ENCODE measurements at places on chromosomes 4 and X.
A peak's percentile ranks its signal among the peaks of the same experiment; 100 is the strongest.

- no peak for DNase-seq
These were observed 20.5 kb downstream of the GLRB start for GRCh38 chr4:157096439-157096838.

DNA sequence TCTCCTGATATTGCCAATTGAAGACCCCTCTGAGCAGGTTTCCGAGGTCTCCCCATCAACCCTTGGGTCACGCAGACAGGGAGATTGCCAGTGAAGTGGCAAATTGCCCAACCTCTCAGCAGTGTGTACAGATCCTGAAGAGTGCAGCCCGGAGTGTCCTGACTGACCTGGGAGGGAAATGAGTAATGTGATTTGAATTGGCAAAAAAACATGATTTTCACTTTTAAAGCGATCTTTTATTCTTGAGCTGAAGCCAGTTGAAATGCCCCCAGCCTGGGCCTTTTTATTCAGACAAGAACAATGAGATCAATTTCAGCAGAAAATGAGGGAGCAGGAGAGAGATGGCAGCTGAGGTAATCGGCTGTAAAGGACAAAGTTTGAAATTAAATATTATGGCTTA is 401.8 kb downstream of the RAPGEF2 start:
- no peak for DNase-seq

- peak; percentile 88 for DNase-seq
These were observed 61.7 kb downstream of the ADRA2C start for GRCh38 chr4:3827616-3828492.

DNA sequence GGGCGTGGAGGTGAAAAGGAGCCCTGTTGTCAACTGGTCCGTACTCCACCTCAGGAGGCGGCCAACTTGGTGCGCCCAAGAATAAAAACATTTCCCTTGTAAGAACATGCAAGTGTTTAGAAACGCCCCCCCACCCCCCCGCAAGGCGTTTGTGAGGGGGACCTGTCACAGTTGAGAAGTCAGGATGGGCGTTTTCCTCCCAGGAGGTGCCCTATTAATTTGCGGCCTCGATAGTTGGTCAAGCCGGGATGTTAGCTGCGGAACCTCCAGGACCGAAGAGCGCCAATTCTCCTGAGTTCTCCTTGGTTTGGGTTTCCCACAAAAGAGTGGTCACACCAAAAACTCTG is 651 bp upstream of the SAP30 start:
- DNase-seq, result peak; percentile 44

DNA sequence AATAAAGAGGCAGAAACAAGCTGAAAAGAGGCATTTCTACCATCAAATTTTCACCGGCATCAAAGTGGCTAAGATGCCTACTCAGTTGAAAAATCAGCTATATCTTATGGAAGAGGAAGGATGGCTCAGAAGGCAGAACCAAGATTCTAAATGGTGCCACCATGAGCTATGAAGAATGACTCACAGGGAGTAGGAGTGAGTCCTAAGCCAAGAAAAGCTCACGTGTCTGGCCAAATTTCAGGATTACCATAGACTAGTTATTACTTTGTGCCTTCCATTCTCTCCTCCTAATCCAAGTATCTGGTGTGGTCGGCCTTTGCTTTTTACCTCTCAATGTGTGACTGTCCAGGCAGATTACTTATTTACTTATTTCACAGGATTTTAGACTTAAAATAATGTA is 54.8 kb downstream of the BMP3 start:
- DNase-seq, result no peak

DNA sequence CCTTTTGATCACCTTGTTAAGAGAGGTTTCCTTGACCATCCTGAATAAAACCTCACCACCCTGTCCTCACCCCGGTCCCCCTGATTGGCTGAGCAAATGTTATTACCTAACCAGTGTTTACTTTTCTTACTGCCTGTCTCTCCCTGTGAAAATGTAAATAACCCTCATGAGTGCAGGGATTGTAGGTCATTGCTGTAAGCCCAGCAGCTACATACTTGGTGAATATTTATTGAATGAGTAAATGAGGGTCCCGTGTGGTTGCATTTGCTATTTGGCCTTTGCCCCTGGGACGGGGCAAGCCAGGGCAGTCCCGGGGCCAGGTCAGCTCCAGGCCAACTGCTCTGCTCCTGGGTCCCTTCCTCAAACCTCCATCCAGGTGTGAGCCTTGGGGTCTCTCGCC is 55.5 kb upstream of the CLCN4 start:
- DNase-seq, result no peak

Data from upper lobe of left lung (tissue), 6 donors.